ENCODE measurements at places on chromosomes 3 and 15.
A peak's percentile ranks its signal among the peaks of the same experiment; 100 is the strongest.

GRCh38 chr15:60278879-60279278 lies 118.9 kb downstream of the ANXA2 start:
- DNase-seq, result no peak

DNA sequence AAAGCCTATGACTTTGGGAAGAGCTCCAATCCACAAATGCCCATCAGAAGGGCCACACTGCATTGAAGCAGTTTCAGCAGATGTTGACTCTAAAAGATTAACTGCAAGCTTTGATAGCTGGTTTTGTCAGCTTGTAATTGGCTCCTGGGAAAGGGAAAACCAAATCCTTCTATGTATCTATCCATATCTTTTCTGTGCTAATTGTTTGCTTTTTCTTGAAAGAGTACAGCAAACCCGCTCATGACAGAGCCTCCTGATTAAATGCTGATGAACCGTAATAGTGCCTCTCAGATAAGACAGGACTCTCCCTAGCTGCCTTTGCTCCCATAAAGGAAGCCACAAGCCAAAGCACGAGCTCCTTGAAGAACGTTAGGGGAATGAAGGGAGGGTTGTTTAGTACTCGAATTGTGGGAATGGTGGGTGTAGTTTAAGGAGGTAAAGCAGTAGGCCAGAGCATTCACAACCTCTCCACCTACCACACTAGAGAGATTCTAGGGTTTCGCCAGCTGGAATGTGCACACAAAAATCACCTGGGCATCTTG lies 33.6 kb upstream of the LRIG1 start:
- no peak for DNase-seq

- DNase-seq, result no peak
Measured at GRCh38 chr15:42100021-42100800, 5.8 kb upstream of the PLA2G4D start.

DNA sequence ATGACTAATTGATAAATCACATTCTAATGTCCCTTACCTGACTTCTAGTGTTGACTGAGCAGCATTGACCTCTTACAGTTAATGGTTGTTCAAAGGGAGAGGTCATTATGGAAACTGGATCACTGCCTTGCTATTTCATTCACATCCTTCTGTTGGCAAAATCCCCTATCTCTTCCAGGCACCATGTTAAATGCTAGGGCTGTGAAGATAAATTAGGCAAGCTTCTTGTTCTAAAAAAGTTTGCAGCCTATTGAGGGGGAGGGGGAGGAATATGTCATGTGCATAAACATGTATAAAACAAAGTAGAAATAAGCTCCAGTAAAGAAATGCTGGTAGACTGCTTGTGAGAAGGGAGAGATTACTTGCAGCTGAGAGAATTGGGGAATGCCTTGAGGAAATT lies 84.8 kb upstream of the MLF1 start:
- DNase-seq, result no peak

GRCh38 chr3:166123088-166123487 lies 285.9 kb upstream of the BCHE start:
- DNase-seq, result no peak

DNA sequence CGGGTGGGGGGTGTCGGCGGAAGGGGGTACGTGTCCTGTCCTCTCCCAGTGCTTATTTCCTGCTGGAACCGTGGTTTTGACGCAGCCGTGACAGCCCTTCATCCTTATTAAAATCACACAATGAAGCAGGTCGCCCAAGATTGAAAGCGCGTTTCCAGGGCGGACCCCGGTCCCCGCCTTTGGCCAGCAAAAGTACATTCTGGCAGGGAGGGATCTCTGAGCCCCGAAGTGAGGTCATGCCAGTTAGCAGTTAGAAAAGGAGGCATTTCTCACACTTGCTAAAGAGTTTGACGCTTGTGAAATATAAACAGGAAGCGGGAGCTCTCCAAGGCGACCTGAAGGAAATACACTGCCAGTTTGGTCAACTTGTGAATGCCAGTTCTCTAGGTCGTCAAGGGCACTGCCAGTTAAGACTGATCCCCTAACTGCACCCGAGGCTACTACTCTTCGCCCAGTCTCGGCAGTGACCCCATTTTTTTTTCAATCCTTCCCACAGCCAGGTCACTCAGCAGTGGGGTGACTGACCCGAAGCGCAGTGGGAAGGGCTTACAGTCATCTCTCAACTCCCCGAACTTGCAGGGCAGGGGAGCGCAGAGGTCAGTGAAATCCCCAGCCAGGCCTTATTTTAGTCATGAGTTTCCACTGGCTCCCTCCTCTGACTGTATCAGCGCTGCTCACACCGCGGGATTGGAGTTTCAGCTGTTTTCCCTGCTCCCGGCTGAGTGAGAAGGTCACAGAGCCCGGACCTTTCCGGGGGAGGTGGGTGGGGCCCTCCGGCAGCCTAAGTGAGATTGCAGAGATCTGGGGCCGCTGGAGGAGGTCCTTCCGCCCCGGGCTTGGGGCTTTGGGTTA lies 2.0 kb upstream of the BHLHE40 start:
- peak; percentile 44 for DNase-seq

DNA sequence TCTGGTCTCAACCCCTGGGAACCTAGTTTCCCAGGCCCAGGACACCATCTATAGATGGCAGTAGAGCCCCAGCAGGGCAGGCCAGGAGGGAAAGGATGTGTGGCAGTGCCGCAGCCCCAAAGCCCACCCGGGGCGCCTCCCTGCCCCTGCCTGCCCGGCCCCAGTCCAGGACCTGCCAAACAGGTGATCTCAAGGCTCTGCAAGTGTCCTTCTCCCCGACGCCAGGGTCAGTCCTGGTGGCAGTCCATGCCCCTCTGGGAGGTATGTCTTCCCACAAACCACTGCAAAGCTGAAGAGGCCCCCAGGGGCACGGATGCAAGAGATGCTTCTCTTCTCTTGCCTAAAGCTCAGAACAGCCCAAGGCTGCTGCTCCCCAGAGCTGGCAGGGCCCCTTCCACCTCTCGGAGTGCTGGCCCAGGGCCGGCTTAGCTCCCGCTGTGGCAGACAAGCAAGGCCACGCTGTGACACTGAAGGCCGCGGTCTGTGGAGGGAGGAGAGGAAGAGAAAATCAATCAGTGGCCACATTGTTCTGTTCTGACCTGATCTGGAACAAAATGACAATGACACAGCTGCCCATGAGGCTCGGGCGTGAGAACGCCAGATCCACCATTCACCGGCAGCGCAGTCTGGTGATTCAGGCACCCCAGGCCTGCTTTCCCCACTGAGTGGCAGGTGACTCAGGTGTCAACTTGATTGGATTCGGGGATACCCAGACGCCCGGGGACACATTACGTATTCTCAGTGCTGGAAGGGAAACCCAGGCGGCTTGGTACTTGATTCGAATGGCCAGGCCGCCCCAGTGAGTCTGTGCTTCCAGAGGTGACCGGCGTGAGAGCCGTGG lies 34.0 kb downstream of the KLHL25 start:
- no peak for DNase-seq

GRCh38 chr15:60840306-60840702 lies 361.4 kb upstream of the ICE2 start:
- DNase-seq, result no peak

- DNase-seq, result no peak
Measured at GRCh38 chr15:38972831-38973230, 408.2 kb upstream of the RASGRP1 start.

DNA sequence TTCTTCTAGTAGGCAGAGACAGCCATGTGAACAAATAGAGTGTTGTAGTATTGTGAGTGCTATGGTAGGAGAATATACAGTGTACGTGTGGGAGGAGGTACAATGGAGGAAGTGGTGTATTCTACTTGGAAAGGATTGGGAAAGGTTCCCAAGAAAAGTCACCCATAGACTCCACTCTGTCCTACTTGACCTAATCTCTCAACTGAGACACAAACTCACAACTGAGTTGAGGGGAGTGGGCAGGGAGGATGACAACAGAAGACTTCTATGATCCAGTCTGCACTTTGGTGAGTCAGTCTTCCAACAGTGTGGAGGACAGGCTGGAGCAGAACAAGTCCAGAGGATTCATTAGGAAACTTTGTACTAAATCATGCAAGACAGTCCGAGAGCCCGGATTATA lies 28.8 kb upstream of the AQP9 start:
- no peak for DNase-seq

DNA sequence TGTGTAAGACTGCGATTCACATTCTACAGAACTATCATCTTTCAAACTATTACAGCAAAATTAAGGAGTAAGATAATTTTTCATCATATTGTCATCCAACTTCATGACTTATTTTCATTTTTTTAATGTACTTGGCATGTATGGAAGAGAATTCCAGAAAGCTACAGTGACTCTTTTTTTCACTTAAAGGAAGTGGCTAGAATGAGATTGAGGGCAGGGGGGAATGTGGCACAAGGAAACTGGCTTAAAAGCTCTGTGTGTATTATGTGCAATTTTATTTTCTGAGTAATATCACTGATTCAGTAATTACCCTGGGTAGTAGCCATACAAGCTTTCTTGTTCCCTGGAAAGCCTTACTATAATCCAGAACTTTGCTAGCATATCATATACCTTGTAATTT lies 94.6 kb downstream of the FILIP1L start:
- no peak for DNase-seq

- no peak for DNase-seq
Measured at GRCh38 chr3:171095063-171095462, 68.5 kb upstream of the SLC2A2 start.

- no peak for DNase-seq
Measured at GRCh38 chr3:3744826-3745225, 54.4 kb upstream of the LRRN1 start.

GRCh38 chr15:88834211-88834812 lies 31.1 kb downstream of the ACAN start:
- DNase-seq, result peak; percentile 33

DNA sequence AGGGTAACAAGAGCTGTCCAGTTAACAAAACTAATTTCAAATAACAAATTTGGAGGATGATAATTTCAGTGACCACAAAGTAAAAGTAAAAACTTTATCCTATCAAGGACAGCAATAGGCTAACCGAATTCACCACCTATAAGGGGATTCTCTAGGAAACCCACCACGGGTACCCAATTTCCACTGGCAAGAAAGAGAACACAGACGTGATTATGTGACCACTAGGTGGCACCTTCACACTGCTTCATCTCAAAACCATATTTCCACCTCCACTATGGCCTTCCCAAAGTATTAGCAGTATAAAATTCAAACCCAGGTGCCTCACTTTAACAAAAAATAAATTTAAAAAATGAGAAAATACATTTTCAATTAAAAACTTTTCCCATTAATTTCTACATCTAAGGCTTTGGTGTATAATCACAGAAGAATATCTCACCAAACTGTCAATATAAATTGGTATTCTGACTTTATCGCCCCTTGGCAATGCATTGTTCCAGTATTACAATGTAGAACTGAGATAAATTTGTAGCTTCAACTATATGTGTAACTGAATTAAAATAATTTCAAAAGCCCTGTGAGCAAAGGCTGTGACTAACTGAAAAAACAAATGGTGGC lies 96.5 kb downstream of the FSIP1 start:
- peak; percentile 46 for DNase-seq
